Fibroblast of lung (primary cell): ENCODE measurements at places on chromosomes 3 and 15. TPM values are rescaled to one million over a fixed set of nuclear protein-coding genes. Genes with fewer than 3 reads are reported as not detected.

The ASB14 gene
- polyA plus RNA-seq = not detected in 2 replicates

The CORO2B gene
- polyA plus RNA-seq = 17.5 and 70.2 TPM in 2 replicates

The SERPINI2 gene
- polyA plus RNA-seq = not detected in 2 replicates

The HCN4 gene
- polyA plus RNA-seq = not detected in 2 replicates

The ZNF80 gene
- not detected in 2 replicates for polyA plus RNA-seq

The ALDH1A3 gene
- polyA plus RNA-seq = 4.2 and 9.8 TPM in 2 replicates

The MUC13 gene
- not detected in 2 replicates for polyA plus RNA-seq

The IGSF10 gene
- 2.8 and 5.1 TPM in 2 replicates for polyA plus RNA-seq

The GRIP2 gene
- polyA plus RNA-seq = 0.10 and 0.87 TPM in 2 replicates

The RLBP1 gene
- not detected in 2 replicates for polyA plus RNA-seq

The CNTN4 gene
- 0.69 TPM in 1 of 2 replicates, not detected in the other for polyA plus RNA-seq

The NR2E3 gene
- 0.05 and 0.08 TPM in 2 replicates for polyA plus RNA-seq

The TGM4 gene
- polyA plus RNA-seq = 0.02 TPM in 1 of 2 replicates, not detected in the other

The TLR9 gene
- polyA plus RNA-seq = not detected in 2 replicates

The SELENOK gene
- polyA plus RNA-seq = 39.3 and 40.1 TPM in 2 replicates

The ADAMTS9 gene
- 0.69 and 0.82 TPM in 2 replicates for polyA plus RNA-seq

The TRH gene
- not detected in 2 replicates for polyA plus RNA-seq
